ENCODE measurements at places on chromosomes 2 and 18.

GRCh38 chr2:144707736-144708326 is 187.9 kb upstream of the ZEB2 start:
- DNase-seq: no peak

DNA sequence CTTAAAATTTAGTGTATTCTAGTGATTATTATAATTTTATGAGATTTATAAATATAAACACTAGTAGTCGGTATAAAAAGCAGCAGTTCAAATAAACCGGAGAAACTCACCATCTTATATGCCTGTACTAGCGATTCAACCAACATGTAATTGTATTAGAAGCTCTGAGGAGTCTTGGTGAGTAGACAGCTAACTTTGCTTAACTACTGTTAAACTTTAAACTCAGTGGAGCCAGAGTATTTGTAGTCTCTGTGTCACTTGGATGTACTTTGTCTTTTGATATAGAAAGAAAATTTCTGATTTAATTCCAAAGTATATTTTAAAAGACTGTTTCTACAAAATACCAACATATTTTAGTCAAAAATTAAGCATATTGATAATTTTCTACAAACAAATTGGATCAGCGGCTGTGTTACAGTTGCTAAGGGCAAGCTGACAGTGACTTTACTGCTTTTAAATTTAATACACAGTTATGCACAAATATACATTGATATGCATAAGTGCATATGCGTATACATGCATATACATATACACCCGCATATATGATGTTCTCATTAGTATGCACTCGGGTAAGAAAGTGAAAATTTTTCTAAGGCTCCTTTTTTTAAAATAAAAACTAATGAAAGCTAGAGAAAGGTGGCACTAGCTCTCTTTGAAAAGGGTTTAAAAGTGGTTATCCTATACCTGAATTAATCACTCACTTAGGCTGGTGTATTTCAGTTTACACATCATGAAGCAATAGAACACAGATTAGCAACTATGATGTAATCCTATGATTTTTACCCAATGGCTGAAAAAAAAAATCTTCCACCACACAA is 374.5 kb downstream of the NCKAP5 start:
- no peak for DNase-seq

DNA sequence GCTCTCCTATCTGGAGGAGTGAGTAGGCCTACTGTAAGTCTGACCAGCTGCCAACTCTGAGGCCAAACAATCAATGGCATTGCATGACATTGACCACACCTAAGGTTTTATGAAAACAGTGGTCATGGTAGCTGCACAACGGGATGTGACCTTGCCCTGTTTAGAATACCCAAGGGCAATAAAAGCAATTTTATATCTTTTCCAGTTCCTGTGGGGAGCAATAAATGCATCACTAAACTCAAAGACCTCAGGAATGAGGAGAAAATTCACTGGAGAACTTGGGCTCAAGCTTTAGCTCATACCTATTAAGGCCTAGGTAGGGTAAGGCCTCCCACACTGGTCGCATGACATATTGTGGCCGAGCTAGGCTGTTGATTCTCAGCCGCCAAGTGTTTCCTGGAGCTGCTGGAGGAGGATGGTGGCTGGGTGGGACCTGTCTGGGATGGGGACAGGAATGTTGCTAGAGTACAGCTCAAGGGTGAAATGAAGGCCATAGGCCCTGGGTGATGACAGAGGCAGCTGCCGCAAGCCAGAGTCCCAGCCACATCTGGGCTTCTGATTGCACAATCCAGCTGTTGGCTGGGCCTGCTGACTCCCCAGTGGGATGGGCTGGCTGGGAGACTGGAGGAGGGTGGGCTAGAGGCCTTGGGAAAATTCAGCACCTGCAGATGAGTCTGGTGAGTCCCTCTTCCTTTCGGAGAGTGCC is 313.7 kb downstream of the CYP26B1 start:
- no peak for DNase-seq

- no peak for DNase-seq
Observed at GRCh38 chr18:45621061-45621511, 5.8 kb downstream of the SLC14A2 start.

GRCh38 chr2:23347471-23348092 is 37.4 kb upstream of the KLHL29 start:
- no peak for DNase-seq

DNA sequence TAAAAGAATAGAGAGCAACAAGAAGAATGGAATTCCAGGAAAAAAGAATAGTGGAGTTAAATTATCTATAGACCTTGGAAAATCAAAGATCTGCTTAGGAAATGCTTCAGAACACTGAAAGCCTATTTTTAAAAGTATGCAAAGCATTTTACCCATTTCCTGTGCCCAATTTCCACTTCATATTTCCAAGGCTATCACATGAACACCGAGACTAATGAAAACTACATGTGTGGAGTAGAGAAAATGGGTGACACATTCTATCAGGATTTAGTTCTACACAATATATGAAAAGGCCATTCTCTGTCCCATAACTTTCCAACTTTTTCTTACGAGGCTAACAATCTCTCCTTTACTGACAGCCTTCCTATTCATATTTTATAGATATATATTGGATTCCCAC is 279.4 kb downstream of the CCDC178 start:
- DNase-seq: no peak

GRCh38 chr2:170814533-170815230 is 2.0 kb upstream of the GAD1 start:
- DNase-seq: no peak

DNA sequence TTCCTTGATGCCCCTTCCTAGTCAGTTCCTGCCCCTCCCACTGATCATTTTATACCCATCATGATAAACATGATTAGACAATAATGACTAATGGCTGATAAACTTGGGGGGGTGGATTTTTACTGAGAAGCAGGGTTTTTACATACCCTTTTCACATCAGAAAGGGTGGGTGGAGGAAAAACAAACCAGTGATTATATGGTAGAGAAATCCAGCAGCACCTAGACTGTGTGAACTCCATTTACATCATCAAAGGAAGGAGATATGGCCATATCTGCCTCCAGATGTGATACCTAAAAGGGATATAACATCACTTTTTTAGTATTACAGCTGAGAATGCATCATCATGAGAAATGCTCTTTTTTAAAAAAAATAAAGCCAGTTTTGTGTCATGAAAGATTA is 89.9 kb downstream of the ANKRD12 start:
- DNase-seq: no peak

GRCh38 chr18:75036917-75037688 is 171.8 kb downstream of the PTGR3 start:
- DNase-seq: no peak
